GM12892 (cell line): ENCODE measurements at places on chromosomes 3 and 15.
A peak's percentile ranks its signal among the peaks of the same experiment; 100 is the strongest.

GRCh38 chr3:175564363-175564762, 705.2 kb downstream of the NAALADL2 start:
- DNase-seq: no peak

GRCh38 chr3:134627831-134628230, 23.0 kb downstream of the KY start:
- DNase-seq: no peak

DNA sequence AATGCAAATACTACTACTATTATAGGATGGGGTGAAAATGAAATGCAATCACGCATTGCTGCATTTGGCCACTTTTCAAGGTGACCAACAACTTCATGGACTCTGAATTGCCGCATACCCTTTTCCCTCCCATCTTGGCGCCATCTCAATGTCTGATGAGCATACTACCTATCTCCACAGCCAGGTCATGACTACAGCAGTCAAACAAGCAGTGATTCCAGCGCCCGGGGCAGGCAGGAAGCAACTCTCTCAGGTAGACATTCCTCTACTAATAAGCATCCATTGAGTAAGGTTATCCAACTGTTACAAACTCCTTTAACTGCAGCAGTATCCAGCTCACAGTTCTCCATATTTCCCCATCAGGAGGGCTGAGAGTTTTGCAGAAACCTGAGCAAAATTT, 155.4 kb downstream of the ADAMTS17 start:
- DNase-seq: no peak

DNA sequence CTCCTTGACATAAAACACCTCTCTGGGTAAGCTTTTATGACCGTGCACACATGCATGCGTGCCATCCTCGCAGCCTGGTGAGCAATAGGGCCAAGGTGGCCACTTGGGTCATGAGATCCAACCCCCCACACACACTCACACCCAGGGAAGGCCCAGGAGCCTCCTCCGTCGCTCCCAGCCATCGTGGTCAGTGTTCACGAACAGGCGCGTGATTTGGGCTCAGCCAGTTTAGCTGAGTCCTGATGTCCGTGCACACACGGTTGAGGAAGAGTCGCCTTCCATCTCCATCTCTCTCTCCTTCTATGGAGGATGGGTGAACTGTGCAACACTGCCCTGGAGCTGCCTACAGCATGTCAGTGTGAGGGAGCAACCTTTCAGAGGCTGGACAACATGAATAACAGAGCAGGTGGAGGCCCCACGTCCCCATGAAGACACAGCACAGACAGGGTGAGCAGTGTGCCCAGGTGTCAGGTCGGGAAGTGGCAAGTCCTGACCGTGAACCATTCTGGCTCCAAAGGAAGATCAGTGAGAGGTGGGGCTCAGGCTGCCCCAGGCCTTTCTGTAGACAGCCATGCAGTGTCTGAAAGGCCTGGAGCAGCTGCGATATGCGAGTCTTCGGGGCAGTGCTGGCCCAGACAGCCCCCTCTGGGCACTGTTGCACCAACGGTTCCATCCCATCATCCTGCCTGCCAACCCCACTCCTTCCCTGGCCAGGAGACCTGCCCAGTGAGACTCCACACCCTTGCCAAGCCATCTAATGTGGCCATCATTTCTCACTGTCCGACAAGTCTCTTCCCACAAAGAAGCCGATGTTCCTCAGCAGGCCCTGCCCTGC, 253.4 kb downstream of the OCA2 start:
- DNase-seq: no peak

DNA sequence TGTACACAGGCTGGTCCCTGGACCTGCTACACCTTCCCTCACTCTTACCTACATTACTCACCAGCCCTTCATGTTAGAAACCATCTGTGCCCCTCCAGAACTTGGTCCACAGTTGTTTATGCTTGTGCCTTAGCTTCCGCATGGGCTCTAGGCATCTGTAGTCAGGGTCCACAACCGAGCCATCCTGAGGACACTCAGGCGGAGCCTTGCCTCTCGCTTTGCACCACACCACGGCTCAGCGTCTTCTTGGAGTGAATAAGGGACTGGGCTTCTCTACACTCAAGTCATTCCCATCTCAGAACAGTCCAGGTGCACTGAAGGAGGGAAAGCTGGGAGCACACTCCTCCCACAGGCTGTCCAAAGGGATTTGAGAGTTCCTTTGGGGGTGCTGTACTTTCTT, 97.8 kb downstream of the HMG20A start:
- no peak for DNase-seq

- DNase-seq: no peak
These were observed 412 bp downstream of the SLC51A start for GRCh38 chr3:196216681-196217211.

DNA sequence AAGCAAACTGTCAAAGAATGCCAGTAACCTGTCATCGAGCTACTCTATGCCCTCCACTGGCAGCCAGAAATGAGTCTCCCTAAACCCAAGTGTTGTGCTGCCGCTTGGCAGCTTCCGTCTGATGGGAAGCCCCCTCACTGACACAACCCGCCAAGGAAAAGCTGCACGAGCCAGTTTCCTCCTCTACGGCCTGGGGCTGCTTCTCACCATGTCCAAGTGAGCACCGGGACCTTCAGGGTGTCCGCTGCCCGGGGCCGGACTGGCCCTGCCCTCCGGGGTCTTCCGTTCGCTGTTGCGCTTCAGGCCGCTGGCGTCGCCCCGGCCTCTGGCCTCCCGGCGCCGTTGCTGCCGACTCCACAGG, 490 bp downstream of the TOMM70 start:
- DNase-seq: peak; percentile 7

DNA sequence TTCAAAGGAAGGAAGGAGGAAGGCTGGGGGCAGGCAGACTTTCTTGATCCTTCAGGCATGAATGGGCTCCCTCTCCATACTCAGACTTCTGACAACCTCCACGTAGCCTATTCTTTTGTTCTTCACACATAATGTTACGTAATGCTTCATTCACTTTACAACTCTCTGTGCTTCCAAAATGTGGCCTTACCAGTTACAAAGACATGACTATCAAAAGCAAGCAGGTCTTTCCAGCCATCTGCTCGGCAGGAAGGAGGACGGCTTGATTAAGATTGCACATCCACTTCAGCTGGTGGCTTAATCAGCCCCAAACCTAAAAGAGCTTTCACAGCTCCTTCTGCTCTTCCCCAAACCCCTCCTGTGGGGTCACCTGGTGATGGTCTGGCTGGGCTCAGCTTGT, 263.2 kb downstream of the XXYLT1 start:
- DNase-seq: no peak

- no peak for DNase-seq
These were observed 51.8 kb downstream of the ABI3BP start for GRCh38 chr3:100941451-100941850.

DNA sequence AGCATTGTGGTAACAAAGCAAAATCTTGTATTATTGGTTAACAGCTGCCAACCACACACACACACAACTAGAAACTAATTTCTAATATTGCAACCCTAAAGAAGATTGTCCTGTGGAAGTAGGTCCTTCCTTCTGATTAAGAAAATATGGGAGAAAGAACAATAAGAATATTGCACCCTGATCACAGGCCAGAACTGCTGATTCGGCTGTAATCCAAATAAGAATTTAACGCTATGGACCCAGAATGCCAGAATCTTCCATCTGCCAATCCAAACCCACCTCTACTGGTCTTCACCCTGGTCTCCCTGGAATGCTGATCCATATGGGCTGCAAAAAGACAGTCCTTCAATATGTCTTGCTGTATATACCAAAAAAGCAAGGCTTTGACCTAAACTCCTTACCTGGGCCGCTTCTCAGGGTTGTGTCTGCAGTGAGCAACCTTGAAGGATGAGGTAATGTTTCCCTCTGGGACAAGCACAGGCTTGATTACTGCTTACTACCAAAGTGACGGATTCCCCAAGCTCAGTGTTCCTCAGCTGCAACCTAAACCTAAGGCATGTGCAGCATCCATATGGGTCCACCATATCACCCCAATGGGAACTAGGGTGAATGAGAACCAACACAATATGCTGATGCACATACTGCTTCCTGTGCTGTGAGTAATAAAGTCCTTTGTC, 8.0 kb downstream of the CCDC14 start:
- no peak for DNase-seq

DNA sequence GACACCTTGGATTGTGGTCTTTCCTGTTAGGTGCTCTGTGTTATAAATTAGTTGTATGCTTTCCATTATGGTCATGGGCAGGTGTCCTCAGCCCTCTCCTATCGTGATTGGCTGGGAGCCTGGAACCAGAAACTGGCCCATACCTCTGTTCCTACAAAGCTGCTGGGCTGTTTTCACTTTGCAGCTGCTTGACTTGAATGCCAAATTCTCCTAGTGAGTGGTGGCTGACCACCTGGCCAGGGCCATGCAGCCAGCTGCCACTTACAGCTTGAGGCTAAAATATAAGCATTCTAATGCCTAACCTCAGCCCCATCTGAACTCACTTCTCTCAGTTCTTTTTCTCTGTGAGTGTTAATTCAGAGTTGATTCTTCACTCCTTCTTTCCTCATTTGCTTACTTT, 239.3 kb upstream of the GBE1 start:
- DNase-seq: no peak

- no peak for DNase-seq
These were observed 1055.8 kb upstream of the CADM2 start for GRCh38 chr3:83902787-83903533.

DNA sequence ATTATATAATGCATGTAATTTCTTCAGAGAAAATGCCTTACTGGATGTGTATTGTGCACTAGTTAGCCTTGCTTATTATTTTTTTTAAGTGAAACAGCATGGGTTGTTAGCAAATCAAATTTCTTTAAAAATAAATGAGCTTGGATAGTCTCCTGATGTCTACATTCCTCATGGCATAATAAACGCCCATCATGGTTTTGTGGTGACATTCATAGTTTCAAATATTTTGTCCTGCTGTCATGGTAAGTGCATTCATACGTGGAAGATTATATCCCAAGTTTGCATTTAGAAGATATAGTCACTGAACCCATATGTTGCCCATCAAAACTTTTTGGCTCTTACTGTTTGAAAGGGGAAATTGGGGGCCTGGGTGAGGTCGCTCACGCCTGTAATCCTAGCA, 130.7 kb downstream of the ALCAM start:
- no peak for DNase-seq

- no peak for DNase-seq
These were observed 11.2 kb downstream of the SLCO3A1 start for GRCh38 chr15:91864664-91865063.

GRCh38 chr15:93144463-93145236, 55.6 kb upstream of the RGMA start:
- no peak for DNase-seq

- no peak for DNase-seq
These were observed 151.2 kb downstream of the PLCL2 start for GRCh38 chr3:17035966-17036365.

DNA sequence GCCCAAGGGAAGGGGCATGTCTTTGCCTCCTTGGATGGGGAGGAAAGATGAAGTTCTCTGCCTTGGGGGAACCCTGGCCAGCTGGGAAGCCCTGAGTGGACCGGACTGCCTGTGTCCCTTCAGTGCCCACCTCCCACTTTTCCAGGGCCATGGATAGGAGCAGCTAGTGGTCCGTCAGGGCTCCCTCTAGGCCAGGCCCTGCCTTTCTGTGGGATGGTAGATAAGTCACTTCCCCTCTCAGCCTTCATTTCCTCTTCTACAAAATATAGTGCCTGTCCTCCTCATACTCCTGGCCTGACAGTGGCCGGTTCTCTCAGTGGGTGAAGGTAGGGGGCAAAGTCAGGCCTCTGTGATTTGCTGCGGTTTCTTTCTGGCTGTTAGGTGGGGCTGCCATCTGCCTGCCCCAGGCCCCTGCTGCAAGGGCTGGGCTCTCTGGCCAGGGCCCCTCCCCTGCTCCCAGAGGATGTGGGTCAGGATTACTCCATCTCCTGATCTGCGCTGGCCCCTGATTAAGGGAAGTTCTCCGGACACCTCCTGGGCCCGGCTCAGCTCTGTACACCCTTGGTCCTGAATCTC, 1.4 kb downstream of the PLEKHO2 start:
- DNase-seq: no peak

- DNase-seq: no peak
These were observed 48.8 kb downstream of the STRIT1 start for GRCh38 chr3:155244699-155245098.

GRCh38 chr3:7684182-7684715, 817.4 kb upstream of the LMCD1 start:
- DNase-seq: no peak

DNA sequence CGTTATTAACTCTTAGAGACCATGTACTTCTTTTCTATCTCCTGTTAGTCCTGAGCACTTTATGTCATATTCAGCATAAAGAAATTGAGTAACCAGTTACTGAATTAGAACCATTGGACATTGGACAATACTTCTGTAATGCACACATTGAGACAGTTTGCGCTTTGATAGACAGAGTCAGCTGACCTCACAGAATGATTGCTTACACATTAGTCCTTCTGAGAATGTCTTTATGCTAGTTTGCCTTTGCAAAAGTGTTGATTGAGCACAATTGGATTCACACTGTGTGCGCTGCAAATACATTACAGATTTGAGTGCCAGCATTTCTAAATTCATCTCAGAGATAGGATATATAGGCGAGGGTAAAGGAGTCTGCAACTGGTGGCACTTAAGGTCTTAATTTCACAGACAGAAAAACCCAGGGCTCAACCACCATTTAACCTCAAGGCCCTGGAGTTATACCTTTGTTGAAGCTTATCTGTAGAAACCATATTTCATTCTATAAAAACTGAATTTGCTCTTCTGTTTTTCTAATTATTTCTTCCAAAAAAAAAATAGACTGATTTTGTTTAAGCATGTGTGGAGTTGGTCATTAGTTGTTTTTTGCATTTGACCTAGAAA, 3.8 kb downstream of the SERPINI1 start:
- no peak for DNase-seq

- no peak for DNase-seq
These were observed 62.1 kb downstream of the EFCAB12 start for GRCh38 chr3:129366312-129366831.

GRCh38 chr3:116951610-116952009, 242.0 kb downstream of the TUSC7 start:
- DNase-seq: no peak

- no peak for DNase-seq
These were observed 29.7 kb downstream of the CYFIP1 start for GRCh38 chr15:22950256-22950990.

GRCh38 chr3:122515020-122515468, 305 bp upstream of the KPNA1 start:
- DNase-seq: no peak

GRCh38 chr3:48427630-48427962, 2.3 kb downstream of the PLXNB1 start:
- no peak for DNase-seq

DNA sequence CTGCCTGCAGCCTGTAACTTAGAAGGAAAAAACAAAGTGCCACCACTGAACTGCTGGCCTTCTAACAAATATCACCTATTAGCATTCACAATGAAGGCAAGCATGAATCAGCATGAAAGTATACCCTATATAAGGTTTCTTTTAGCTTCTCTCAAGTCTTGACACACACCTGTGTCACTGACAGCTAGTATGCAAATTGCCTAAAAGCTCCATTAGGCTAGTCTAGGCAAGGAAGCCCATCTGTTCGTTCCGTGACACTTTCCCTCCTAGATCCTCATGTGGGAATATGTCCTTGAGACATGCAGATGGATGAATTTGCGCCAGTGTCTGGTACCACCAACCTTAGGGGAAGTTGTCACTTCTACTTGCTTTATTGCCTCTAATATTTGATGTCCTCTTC, 129.3 kb downstream of the RBMS3 start:
- no peak for DNase-seq

GRCh38 chr3:141268306-141268705, 36.7 kb downstream of the PXYLP1 start:
- DNase-seq: no peak

GRCh38 chr3:62214850-62215249, 158.5 kb downstream of the FEZF2 start:
- no peak for DNase-seq
